Anterior cingulate cortex (tissue), 58 donors: ENCODE measurements at places on chromosomes 13 and 19.

- DNase-seq, result no peak
Observed at GRCh38 chr13:44422755-44423643, 49.4 kb downstream of the SERP2 start.

DNA sequence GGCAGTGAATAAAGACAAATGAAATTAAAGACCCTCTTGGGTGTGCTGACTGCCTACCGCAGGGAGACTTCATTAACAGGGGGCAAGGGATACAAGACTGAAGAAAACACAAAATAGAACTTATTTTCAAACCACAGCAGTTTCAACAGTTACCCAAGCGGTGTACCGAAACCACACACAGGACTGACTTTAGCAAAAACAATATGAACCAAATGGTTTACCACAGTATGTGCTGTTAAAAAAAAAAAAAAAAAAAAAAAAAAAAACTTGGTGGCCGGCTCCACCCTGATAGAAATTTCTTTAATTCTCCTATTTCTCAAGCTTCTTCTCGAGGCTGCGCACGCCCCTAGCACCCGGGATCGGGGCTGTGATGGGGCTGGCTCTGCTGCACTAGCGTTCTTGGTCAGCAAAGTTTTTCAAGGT lies 42.6 kb downstream of the KLF2 start:
- DNase-seq, result no peak

- DNase-seq, result no peak
Observed at GRCh38 chr19:47549261-47549862, 23.6 kb downstream of the ZNF541 start.

GRCh38 chr19:1063030-1063908 lies 3.7 kb upstream of the ARHGAP45 start:
- DNase-seq, result no peak

GRCh38 chr19:1401138-1401888 lies at the start of gene GAMT:
TSS of gene GAMT (minus strand) at chr19:1401542. CDS start at chr19:1401476, 66 bp downstream.
- no peak for DNase-seq

DNA sequence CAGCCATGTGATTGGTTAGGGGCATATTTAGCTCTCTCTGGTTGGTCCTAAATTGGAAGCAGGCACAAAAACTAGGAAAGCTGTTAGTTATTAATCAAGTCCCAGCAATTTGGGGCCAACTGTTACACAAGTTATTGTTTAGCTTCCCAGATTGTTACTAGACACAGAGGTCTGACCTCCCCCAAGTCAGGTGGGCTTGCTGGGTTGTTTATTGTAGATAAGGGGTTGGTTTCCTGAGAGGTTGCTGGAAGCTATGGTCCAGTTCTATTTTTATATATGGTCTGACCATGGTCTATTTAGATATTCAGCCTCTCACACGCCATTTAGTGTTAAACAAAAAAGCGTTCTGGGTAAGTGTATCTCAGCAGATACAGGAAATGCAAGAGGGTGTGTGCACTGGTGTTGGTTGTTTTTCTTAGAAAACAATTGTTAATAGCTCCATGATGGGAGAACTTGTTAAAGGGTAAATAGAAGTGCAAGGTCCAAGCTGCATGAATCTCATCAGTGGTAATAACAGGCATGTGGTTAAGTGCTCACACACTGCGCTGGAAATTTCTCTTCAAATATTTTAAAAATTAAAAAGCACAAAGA lies 150.0 kb downstream of the RAP2A start:
- DNase-seq, result no peak

DNA sequence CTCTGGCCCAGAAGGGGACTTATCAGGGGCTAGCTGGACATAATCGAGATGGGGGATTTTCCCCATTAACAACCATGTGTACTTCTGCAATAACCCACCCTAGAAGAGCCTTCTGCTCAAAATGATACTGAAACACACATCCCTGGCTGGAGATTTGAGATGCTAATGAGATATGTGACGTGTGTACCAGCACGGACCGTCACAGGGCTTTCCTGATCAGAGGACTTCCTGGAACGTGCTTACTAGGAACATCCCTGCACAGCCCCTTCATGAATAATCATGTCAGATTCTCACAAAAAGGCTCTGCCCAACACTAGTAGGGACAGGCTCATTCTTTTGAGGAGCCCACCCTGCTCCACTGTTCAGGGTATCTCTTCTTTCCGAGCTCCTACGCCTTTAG lies 6.5 kb upstream of the ERVV-1 start:
- DNase-seq, result no peak
